ENCODE measurements at places on chromosomes 7 and 10.

- no peak for DNase-seq
These were observed 29.0 kb downstream of the MRC1 start for GRCh38 chr10:17838080-17838648.

DNA sequence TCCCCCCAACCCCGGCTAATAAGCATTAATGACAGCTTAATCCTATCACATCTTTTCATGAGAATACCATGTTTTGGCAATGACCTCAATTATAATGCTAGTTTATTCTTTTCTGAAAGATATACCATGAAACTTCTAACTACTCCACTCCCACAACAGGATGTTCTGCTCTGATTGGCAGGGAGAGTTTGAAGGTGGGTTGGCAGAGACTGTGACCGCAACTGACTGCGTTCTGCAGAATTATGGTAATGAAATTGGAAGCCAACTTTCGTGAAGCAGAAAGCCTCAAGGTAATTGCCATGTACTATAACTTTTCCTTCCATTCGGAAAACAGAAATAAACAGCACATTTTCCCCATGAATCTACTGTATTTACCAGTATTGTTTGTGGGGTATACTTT lies 288.2 kb upstream of the SEMA3D start:
- no peak for DNase-seq

- no peak for DNase-seq
These were observed at the start of gene IRF5 for GRCh38 chr7:128937647-128938543. Gene IRF5 (plus strand): TSS chr7:128937927. CDS start chr7:128942082, 4,155 bp downstream.

DNA sequence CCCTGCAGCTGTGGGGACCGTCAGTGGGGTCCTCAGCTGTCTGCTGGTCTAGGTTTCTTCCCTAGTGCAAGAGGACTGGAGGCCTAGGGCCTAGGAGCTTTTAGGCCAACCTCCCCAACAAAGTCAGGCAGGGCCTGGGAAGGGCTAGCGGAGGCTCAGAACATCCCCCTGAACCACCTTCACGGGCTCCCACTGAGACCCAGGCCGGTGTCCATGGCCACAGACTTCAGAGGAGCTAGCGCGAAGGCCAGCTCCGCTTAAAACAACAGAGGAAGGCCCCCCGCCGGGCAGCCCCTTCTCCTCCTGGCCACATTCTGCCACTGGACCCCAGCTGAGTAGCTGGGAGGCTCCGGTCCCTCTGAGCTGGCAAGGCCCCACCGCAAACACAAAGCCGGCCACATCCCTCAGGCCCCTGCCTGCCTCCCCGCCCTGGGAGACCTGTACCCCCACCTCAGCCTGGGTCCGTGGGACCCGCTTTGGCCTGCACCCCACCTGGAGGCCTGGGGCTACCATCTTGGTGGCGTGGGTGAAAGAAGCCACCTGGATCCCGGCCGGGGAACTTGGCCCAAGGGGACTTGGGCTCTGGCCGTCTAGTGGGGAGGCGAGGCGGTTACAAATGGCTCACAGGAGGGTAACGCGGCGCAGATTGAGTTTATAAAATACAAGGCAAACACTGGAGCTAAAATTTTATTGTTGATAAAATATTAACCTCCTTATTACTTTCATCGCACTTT lies 5.4 kb upstream of the UNCX start:
- DNase-seq: no peak

DNA sequence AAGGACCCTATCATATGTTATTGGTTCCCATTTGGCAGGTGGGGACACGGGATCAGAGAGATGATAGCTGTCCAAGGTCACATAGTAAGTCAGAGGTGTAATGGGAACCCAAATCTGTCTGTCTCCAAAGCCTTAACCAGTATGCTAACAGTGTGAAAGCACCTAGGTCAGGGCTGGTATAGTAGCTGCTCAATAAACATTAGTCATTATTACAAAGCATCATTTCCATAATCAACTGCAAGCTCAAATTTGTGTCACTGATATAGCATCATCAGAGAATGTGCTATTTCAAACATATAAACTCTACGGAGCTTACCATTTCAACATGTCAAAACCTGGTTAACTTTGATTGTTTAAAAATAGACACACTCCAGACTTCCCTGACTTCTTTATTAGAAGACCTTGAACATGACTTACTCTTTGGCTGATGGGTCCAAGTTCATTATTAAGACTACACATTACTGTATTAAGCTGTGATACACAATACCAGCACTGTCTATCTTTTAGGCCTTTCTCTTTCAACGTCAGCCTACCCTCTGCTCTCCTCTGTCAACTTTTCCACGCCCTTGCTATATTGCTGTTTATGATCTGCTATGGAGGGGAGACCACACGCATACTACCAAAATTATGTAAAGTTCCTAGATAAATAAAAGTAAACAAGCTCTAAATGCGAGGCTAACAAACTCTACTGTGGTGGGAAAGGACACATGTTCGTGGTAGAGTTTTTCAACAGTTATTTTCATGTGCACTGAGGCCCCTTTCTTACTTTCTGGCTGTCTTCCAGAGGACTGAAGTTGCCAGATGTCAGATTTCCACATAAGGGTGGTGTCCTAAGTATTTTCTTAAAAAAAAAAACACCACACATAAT lies 33.6 kb downstream of the DNMBP start:
- no peak for DNase-seq
